Renal cortical epithelial cell (primary cell): ENCODE measurements at places on chromosomes 4 and X.
A peak's percentile ranks its signal among the peaks of the same experiment; 100 is the strongest.

GRCh38 chrX:2242326-2242725, 258.4 kb downstream of the DHRSX start:
- no peak for DNase-seq

GRCh38 chr4:39030725-39031124, 1.5 kb downstream of the TMEM156 start:
- no peak for DNase-seq

GRCh38 chr4:83036991-83037665, 2.1 kb downstream of the COPS4 start:
- peak; percentile 22 for DNase-seq

DNA sequence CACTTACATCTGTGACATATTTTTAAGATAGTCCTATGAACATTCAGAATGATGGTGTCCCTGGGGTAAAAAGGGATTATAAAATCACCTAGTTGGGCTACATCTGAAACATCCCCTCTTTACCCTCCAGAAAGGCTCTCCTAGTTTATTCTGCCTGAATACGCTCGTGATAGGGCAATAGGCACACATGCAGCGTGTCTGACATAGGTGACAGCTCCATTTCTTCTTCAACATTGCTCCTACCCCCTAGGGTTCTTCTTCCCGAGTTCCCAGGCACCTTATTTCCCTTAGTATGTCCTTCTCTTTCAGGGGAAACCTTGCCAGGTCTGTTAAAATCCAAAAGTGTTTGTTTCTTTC, 27.1 kb upstream of the CFAP299 start:
- no peak for DNase-seq

GRCh38 chrX:28491322-28491721, 95.9 kb upstream of the IL1RAPL1 start:
- no peak for DNase-seq

GRCh38 chrX:132986556-132986955, 28.1 kb upstream of the HS6ST2 start:
- DNase-seq = peak; percentile 74

GRCh38 chr4:7337196-7338058, 97.3 kb downstream of the PSAPL1 start:
- no peak for DNase-seq

GRCh38 chr4:6688879-6689505, 4.7 kb upstream of the S100P start:
- DNase-seq = peak; percentile 84

- DNase-seq = no peak
These were observed 158.1 kb upstream of the CXorf66 start for GRCh38 chrX:140123446-140123845.

DNA sequence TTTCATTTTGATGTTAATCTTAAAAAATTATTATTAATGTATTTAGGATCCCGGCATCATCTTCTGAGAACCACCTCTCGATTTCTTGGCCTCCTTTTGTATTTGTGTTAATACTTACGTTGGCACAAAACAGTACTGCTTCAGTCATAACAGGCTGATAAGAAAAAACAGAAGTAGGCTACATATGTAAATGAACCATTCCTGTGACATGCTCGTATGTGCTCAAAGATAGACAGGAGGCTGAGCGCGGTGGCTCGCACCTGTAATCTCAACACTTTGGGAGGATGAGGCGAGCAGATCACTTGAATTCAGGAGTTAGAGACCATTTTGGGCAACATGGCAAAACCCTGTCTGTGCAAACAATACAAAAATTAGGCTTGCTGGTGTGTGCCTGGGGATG, 109.4 kb upstream of the H2AZ1 start:
- no peak for DNase-seq

- peak; percentile 2 for DNase-seq
These were observed 91.0 kb downstream of the BEND2 start for GRCh38 chrX:18129690-18130089.
